Stimulated activated CD4-positive, alpha-beta T cell treated with anti-CD3 and anti-CD28 coated beads, Interleukin-4, amount 100 ng/mL, for 1 hour (primary cell): ENCODE measurements at places on chromosomes 5 and 9.

GRCh38 chr9:126489581-126490213 lies 124.0 kb upstream of the LMX1B start:
- no peak for DNase-seq

DNA sequence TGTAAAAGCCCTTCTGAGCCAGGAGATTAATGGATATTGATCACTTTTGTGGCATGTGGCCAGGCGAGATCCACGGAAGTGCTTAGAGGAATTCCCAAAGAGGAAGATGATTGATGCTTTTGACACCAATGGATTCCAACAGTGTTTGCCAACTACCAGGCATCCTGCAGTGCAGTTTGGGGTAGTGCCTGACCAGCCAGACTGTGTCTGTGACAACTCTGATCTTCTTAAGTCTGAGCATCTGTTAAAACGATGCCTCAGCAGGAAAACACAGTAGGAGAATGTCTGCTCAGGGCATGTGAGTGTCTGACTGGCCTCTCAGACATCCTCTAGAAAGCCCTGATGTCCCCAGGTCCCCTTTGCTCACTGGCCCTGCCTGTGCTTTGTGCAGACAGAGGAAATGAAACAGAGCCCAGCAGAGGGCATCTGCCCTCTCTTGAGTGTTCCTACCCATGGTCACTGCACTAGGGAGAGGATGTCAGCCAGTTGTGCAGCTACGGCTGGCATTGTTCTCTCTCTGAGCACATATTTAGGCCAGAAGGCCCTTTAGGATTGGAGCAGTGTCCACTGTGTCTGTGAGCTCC lies 57.0 kb downstream of the TRPC7 start:
- DNase-seq = no peak

DNA sequence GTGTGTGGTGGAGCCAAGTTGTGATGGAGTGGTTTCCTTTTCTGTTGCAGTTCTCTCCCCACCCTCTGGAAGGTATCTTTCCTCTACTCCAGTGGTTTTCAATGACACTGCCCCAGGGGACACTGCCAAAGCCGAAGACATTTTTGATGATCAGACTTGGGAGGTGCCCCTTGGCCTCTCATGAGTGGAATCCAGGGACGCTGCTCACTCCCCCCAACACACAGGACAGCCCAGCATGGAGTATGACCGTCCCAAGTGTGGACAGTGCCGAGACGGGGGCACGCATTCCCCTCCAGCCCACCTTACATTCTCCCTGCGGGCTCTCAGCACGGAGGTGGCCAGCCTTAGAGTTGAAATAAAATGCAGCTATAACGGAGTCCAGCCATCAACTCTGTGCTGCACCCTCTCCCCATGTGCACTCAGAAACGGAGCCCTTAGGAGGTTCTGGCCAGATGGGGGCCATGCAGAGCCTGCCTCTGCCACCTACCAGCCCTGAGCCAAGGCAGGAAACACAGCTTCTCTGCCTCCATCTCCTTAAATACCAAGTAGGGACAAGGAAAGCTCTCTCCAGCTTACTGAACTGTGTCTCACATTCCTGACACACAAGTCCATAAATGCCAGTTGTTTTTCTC lies 150.8 kb downstream of the ROR2 start:
- no peak for DNase-seq

GRCh38 chr5:161745392-161745791 lies 59.9 kb downstream of the GABRA6 start:
- DNase-seq = no peak

- no peak for DNase-seq
Observed at GRCh38 chr5:163660486-163660885, 155.1 kb downstream of the MAT2B start.

- DNase-seq = no peak
Observed at GRCh38 chr5:166493612-166494011, 1797.8 kb upstream of the WWC1 start.

DNA sequence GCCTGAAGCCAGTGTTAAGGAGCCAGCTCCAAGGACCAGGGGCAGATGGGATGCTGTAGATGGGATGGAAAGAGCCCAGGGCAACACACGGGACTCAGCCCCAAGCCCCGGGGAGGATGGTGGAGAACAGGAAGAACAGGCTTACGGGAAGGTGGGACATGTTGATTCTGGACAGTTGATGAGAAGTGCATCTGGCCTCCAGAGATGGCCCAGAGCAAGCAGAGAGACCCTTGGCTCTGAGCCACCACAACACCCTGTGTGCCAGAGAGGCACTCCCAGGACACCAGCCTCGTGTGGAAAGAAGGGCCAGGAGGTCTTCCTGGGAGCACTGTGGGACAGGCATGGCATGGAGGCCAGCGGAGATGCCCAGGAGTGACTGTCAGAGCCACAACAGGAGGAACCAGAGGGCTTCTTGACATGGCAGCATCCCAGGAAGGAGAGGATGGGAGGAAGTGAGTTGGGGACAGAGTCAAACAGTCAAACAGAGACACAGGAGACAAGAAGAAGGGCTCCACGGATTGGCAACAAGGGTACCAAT lies 156.3 kb upstream of the MVB12B start:
- DNase-seq = no peak

DNA sequence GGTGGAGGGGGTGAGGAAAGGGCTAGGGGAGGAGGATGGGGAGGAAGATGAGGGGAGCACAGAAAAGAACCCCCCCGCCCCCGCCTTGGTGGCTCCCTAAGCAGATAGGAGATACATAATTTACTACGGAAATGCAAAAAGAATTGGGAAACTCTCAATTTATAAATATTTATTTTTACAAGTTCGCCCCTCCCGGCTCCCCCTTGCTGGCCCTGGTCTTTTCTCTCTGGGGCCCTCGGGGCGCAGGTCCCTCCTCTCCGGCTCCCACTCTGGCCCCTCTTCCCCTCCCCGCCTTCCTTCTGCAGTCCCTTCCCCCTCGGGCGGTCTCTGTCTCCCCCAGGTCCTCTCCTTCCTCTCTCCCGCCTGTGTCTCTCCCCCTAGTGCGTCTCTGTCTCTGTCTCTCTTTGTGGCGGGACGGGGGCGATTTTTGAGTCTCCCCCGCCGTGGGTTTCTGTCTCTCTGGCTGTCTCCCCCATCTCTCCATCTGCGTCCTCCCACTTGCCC lies 173.6 kb upstream of the IER5L start:
- DNase-seq = no peak

- no peak for DNase-seq
Observed at GRCh38 chr5:86679529-86679928, 61.8 kb downstream of the COX7C start.

GRCh38 chr9:99905833-99906402 lies 536 bp upstream of the STX17 start:
- no peak for DNase-seq

DNA sequence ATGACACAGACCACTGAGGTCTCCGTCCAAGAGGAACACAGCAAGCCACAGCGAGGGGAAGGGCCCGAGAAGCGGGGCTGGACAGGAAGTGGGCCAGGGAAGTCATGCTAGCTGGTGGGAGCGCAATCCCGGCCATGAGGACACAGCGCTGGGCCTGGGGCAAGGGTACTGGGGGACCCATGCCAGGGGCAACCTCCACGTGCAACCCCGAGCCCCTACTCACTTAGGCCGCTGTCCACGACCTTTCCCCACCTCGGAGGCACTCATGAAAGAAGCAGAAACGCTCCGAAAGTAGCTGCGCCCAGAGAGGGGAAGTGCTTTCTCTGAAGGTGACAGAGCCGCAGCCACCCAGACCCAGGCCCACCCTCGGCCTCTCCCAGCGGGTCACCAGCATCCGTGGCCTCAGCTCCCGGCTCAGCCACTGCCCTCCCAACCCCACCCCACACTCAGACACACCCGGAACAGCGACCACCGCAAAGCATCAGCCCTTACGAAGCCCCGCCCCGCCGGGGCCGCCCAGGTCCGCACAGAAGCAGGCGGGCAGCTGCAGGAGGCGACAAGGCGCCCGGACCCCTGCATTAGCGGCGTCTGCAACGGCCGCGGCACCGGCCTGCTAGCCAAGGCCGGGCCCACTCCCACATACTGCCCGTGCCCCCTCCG lies 782 bp downstream of the BICD2 start:
- peak; percentile 24 for DNase-seq

GRCh38 chr9:112241491-112241890 lies 66.4 kb upstream of the SUSD1 start:
- DNase-seq = no peak

- DNase-seq = no peak
Observed at GRCh38 chr5:69285448-69286116, 47.0 kb downstream of the CCDC125 start.

- DNase-seq = no peak
Observed at GRCh38 chr9:22111954-22112247, 102.8 kb upstream of the CDKN2B start.

DNA sequence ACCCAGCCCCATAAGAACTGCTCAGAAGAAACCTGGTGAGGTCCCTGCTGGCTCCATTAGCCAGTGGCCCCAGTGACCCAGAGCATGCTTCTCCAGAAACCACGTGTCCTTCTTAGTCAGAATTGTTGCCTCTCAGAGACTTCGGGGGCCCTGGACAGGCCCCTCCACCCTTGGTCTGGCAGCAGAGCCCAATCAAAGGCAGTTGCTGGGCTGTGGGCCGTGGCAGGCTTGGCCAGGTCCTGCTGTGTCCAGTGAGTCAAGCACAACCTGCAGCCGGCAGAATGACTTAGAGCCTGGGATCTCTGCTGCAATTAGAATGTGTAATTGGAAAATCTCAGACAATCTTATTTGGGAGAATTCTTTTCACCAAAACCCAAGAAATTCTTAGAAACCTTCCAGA lies 502.0 kb upstream of the KLF4 start:
- no peak for DNase-seq

DNA sequence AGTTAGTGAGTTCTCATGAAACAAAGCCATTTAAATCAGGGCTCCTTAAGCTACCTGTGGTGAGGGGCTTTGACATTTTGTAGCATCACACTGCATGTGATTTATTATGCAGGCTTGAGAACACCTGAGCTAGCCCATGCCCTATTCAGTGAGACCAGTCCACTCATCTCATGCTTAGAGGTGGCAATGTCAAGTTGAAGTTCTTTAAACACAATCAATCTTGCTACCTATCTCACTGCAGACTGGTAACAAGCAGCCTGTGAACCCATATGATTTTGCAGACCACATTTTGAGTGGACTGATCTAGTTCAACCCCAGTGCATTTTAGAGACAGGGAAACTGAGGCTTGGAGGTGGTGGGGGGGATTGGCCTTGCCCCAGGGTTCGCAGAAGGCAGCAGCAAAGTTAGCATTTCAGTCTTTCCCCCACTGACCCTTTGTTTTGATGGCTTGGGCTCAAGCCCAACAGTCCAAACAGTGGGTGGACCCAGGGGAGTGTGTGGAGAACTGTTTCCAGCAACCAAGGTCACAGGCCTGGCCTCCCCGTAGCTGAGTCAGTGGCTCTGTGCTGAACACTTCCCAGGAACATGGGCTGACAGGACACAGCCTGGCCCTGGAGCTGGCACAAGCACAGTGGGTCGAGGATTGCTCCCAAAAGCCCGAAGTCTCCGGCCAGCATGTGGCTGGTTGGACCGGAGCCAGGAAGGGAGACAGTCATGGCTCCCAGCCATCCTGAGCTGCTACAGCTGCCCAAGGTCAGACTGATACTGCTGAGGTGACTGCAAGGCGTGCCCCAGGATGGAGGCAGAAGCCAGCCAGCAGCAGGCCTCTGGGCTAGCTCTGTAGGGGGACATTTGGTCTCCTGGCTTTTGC lies 95.3 kb downstream of the RGS3 start:
- no peak for DNase-seq

DNA sequence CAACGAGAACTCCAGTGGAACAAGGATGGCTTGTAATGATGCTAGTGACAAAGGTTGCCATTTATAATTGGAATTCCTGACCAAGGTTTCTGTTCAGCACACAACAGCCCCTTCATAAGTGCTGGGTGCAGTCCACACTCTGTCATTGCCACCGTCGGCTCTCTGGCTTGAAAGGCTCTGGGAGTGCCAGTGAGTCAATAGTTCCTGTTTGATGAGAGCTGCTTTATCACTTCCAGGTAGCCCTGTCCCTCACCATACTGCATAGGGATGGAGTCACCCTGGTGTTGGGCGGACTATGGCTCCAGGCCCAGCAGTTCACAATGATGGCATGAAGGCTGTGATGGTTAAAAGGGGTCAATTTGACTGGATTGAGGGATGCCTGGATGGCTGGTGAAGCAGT lies 34.6 kb upstream of the SEMA4D start:
- DNase-seq = peak; percentile 41

DNA sequence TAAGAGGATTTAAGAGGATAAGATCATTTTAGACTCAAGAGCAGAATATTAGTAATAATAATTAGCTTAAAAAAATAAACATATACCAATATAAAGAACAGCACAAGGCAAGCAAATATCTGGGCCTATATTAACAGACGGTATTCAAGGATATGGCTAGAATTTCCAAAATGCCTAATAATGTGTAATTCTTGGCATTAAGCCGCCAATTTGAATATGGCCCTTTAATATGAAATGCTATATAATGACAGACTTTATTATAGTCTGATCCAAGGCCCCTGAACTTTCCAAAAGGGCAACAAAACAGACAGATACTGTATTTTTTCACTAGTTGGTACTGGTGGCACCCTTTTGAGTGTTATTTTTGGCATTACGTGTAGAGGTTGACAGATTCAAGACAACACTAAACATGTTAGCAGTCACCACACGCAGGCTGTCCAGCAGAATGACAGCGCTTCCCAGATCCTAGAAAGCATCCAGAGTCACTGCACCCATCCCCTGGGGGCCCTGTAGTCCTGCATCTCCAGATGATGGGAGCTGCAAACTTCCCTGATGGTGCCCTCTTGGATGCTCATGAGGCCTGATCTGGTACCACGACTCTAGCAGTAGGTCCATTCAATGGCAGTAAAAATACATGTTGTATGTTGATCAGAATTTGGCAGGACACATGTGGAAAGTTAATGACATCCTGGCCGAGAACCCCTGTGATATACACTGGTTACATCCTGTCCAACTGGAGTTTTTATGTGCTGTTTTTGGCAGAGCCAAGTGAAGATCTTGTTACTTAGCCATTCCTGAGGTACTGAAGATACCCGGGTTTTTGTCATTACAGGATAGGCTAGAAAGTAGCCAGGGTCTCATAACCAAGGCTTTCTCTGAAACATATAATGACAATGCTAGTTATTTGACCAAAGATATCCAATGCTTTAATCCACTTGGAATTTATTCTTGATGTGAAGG lies 1.7 kb upstream of the ABL1 start:
- no peak for DNase-seq

DNA sequence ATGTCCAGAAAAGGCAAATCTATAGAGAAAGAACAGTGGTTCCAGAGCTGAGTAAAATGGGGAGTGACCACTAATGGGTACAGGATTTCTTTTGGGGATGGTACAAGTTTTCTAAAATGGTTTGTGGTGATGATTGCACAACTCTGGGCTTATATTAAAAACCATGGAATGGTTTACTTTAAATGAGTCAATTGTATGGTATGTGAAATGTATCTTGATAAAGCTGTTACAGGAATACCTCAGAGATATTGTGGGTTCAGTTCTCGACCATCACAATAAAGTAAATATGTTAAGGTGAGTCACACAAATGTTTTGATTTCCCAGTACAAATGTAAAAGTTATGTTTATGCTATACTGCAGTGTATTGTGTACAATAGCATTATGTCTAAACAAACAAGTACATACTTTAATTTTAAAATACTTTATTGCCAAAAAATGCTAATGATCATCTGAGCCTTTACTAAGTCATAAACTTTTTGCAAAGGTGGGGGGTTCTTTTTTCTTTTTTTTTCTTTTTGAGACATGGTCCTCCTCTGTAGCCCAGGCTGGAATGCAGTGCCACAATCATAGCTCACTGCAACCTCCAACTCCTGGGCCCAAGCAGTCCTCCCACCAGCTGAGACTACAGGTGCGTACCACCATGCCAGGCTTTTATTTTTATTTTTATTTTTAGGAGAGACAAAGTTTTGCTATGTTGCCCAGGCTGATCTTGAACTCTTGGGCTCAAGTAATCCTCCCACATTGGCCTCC lies 65.9 kb downstream of the SHOC1 start:
- DNase-seq = no peak

GRCh38 chr9:27432308-27432707 lies 91.8 kb upstream of the IFNK start:
- DNase-seq = no peak
